Type B pancreatic cell (in vitro differentiated cells): ENCODE measurements at places on chromosomes 3 and 15.

- no peak for DNase-seq
Measured at GRCh38 chr15:52163321-52164190, 27.6 kb downstream of the GNB5 start.

DNA sequence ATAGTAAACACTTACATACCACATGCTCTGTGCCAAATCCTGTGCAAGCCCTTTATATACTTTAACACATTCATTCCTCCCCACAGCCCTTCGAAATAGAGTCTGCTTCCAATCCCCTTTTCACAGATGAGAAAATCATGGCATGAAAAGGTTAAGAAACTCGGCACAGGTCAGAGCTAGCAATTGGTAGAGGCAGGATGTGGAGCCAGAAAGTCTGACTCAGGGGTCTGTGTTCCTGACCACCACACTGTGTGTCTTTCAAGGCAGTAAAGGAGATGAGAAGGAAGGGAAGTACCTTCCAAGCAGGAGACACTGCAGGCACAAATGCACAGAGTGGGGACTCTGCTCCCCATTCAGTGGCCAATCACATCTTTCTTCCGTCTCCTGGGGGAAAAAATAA is 61.1 kb downstream of the SCN11A start:
- DNase-seq = no peak

DNA sequence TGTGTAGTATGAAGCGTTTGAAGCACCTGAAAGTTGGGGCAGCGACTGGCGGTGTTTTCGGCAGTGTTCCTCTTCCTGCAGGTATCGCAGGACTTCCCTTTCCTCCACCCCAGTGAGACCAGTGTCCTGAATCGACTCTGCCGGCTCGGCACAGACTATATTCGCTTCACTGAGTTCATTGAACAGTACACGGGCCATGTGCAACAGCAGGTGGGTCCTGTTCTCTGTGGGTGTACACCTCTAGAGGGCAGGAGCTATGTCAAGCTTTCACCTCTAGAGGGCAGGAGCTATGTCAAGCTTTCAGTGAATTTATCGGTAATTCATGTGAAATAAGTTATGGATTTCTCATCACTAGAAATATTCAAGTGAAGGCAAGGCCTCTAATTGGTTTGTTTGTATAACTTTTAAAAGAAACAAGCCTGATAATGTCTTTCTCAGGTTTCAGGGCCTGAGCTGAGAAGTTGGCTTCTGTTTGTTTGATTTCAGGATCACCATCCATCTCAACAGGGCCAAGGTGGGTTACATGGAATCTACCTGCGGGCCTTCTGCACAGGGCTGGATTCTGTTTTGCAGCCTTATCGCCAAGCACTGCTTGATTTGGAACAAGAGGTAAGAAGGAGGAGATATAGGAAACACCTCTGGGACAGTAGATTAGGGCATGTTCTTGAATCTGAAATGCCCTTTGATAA is 5.3 kb downstream of the TUBGCP4 start:
- DNase-seq = no peak

- no peak for DNase-seq
Measured at GRCh38 chr15:97995881-97996603, 35.5 kb downstream of the ARRDC4 start.

- DNase-seq = no peak
Measured at GRCh38 chr3:43768381-43768973, 77.7 kb downstream of the ABHD5 start.

DNA sequence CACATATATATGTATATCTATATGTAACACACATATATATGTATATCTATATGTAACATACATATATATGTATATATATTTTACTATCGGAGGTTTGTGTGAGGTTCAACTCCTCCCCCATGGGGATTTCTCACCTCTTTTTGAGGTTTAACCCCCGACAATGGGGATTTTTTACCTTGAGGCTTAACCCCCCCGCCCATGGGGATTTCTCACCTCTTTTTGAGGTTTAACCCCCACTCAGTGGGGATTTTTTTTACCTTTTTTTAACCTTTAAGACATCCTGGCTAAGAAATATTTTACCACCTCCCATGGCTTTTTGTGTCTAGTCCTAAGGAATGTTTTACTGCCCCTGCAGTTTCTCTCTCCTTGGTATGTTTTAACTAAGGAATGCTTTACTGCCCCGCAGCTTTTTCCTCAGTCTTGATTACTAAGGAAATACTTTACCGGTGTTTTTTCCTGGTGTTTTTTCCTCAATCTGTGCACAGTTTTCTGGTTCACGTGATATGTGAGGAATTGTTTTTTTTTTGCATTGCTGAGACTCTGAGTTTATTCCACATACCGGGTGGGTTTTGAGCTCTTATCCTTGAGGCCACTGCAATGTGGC is 185.2 kb downstream of the KLF13 start:
- no peak for DNase-seq

- DNase-seq = no peak
Measured at GRCh38 chr3:133159498-133160475, 121.6 kb downstream of the TMEM108 start.

DNA sequence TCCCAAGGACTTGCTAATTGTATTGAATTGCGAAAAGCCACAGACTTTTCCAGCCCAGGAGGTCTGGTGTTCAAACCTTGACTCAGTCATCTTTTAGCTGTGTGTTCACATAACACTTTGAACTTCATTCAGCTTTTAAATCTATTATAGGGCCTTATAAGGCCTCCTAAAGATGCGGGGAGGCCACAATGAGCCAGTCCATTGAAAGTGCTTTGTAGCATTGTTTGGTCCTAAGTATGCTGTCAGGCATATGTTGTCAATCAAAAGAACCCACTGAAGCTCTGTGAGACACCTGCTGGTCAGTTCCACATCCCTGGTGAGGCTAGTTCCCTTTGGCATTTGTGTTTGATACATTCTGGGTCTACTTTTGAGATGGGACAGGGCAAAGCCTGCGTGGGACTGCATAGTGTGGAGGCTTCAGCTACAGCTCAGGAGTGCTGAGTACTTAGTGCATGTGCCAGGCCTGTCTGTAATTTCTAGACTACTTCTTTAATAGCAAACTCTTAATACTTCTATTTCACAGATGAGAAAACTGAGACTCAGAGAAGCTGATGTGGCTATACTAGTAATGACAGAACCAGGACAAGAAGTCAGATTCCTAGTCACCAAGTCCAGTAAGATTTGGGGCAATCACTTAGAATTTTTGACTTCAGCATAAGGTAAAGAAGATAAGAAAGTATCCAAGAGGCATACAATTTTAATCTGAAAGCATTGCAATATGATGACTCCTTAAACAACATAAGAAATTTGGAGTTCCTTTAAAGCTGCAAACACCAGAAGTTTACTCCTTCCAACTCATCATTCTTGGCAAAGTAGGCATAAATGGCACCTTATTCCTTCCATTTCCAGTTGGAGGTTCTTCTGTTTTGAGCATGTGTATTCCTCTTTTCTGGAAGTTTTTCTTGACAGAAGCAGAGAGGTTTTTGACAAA is 213.0 kb downstream of the PDCD6IP start:
- no peak for DNase-seq

DNA sequence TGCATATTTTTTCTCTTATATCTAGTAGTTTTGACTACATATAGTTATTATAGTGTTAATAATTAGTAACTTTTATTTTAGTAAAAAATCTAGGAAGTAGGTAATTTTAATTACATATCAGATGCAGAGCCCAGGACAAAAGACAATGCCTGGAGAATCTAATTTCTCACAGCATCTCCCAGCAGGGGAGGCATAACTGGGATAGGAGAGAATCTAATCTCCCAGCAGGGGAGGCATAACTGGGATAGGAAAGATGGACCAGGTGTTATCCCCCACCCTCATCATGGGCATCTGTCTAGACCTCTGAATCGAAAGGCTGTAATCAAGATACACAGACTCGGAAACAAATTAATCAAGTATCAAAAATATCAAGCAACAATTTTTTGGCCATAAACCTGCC is 58.2 kb downstream of the OSTN start:
- no peak for DNase-seq

DNA sequence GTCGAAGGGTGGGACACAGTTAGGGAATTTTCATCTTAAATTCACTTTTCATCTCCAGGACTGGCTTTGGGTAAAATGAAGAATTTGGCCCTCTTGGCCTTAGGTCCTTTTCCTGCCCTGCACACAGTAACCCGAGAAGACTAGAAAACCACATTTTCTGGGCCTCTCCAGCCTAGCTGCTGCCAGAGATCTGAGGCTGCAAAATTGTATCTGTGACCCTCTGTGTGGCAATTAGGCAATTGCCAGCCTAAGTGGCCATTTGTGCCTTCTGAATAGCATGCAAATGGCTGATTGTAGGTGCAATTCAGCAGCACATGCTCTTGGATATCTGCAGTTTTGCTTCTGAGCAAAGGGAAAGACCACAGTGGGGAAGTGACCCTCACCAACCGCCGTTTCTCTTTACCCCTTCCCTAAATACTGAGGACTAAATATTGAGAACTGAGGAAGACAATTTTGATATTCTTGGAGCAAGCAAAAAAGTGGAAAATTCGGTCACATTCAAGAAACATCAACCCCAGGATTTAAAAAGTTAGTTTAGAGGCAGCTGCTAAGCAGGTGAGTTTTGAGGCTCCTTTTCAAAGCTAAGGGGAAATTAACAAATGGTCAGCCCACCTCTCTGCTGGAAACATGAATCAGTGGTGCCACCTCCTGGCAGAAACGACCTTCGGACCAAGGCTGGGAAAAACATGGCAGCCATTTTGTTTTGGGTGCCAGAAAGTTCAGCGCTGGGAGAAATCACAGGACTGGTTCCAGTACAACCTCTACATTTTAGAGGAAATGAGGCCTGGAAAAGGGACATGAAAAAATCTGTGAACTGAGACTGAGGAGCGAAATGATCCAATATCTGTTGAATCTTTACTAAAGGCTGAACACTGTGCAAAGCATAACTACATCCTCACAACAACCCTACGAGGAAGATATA is 56.6 kb upstream of the PRTG start:
- DNase-seq = peak; percentile 73

DNA sequence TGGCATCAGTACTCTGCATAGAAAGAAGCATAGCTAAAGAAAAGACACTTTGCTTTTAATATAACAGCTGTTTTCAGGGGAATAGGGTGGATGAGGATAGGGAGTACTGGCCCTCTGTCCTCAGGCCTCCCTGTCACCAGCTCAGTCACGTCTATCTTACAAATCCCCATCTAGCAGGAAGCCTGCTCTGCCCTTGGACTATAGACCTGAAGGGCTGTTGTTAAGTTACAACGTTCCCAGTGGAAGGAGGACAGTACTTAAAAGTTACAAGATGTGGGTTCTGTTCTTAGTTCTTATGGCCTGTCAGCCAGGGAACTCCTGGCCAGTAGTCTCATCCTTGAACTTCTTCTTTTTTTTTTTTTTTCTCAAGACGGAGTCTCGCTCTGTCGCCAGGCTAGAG is 70.5 kb downstream of the RPL39L start:
- no peak for DNase-seq

DNA sequence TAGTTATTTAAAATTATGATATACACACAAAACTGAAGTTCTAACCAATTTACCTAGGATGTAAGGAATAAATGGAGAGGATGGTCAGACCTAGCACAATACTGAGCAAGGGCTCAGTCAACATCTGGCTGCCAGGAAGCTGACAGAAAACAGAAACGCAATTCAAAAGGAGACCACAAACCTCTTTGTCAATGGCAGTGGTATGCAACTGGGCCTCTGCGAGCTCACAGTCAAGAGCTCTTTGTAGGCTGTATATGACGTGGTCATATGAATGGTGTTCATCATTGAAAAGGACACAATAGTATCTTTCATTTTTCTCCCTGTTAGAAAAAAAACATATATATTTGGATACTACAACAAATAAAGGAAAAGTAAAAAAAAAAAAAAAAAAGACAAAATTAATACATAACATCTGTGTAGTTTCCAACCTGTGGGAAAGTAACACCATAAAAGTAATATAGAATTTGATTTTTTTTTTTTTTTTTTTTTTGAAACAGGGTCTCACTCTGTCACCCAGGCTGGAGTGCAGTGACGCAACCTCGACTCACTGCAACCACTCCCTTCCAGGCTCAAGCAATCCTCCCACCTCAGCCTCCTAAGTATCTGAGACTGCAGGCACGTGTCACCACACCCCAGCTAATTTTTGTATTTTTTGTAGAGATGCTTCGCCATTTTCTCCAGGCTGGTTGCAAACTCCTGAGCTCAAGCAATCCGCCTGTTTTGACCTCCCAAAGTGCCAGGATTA is 37.9 kb downstream of the UBR1 start:
- no peak for DNase-seq

DNA sequence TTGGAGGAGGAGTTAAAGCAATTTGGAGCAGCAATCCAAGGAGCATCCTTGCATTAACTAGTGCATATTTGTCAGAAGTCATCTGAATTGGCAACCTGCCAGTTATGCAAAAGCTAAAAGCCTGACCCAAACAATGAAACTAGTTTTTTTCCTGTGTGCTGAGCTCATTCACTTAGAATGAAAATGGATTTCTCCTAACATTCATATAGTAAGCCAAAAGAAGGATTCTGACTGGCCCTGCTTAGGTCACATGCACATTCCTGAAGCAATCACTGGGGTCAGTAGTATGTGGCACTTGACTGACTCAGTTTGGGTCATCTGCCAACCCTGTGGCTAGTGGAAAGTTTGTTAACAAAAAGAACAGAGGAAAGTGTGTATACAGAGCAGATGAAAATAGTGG is 30.5 kb downstream of the OXSM start:
- no peak for DNase-seq

DNA sequence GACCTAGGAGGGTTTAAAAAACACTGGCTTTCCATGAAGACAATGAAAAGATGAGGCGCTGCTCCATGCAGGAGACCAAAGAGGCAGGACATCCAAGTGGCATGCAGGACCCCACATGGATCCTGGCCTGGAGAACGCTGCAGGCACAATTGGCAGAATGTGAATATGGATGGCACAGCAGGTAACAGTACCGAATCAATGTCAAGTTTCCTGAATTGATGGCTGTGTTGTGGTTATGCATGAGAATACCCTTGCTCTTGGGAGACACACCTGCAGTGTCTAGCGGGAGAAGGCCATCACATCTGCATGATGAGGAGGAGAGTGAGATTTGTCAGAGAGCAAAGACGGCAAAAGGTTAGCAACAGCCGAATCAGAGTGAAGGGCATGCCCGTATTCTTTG is 74.3 kb upstream of the SEC13 start:
- DNase-seq = no peak

GRCh38 chr15:99386391-99386790 is 135.1 kb downstream of the LRRC28 start:
- DNase-seq = no peak

DNA sequence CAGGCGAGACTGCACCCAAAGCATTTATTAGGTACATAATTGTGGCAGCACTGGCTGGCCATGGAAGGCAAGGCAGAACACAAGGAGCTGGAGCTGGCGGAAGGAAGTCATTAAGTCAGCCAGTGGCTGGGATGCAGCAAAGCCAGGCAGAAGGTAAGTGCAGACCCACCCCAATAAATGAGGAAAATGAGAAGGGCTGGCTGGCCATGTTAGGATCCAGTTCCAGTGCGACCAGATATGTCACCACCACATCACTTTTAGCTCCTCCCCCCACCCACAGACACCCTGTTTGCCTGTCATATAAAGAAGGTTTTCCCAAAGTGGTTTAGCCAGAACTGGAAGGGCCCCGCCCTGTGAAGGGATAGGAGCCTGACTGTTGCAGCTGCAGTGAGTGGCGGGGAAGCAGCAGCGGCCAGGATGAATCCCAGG is at the start of gene FURIN:
Gene FURIN, plus strand, starts transcription at position 328 of the 429 bp plus-strand sequence. CDS start 7,153 bp downstream, outside the sequence.
- no peak for DNase-seq
